ENCODE measurements at places on chromosomes 13 and 19.

DNA sequence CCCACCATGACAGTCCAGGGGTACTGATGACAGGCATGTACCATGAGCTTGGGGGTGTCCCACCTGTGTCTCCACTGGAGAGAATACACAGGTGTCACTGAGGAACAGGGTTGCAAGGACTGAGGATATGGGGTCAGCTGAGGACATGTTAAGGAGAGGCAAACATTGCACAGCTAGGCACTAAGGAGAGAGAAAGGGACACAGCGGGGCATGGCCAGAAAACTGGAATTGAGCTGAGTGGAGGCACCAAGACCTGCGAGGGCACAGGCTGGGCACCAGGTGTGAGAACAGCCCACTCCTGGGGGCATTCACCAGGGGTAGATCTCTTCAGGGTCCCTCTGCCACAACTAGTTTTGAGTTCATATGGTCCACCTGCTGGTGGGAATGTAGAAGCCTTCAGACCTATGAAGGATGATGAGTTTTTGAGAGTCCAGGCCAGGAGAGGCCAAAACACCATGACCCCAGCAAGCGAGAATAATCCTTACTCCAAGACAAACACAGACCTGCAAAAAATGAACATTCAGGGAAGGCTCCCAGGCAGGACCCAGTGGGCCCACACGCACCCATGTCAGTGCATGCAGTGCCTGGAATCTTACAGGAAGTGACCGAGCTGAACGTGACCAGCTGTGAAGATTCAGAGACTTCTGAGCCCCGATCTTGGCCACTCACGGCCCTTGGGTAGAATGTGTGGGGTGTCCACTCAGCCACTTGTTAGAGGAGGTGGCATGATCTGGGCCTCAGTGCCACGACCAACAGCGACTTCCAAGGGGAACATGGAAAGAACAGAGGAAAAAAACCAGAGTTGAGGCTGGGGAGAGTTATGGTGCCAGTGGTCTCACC, 1.4 kb upstream of the ZNF584 start:
- DNase-seq: peak; percentile 55

DNA sequence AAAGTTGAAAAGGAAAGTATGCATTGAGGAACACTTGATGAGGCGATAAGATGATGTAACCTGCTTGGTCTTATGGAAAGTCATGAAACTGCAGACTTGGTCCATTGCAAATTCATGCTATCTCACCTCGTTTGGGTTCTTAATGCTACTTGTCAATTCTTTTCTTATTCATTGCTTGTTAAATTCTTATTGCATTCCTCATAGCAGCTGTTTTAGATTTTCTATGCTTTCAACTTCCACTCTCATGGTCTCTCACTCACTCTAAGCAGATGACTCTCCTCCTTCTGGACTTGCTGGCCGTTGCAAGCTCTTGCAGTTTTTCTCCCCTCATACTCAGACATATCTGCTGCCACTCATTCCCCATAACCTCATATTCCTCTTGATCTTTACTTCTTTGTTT, 67.8 kb upstream of the CSNK1A1L start:
- DNase-seq: peak; percentile 89

- no peak for DNase-seq
Measured at GRCh38 chr19:11921852-11922495, 2.9 kb upstream of the ZNF700 start.

DNA sequence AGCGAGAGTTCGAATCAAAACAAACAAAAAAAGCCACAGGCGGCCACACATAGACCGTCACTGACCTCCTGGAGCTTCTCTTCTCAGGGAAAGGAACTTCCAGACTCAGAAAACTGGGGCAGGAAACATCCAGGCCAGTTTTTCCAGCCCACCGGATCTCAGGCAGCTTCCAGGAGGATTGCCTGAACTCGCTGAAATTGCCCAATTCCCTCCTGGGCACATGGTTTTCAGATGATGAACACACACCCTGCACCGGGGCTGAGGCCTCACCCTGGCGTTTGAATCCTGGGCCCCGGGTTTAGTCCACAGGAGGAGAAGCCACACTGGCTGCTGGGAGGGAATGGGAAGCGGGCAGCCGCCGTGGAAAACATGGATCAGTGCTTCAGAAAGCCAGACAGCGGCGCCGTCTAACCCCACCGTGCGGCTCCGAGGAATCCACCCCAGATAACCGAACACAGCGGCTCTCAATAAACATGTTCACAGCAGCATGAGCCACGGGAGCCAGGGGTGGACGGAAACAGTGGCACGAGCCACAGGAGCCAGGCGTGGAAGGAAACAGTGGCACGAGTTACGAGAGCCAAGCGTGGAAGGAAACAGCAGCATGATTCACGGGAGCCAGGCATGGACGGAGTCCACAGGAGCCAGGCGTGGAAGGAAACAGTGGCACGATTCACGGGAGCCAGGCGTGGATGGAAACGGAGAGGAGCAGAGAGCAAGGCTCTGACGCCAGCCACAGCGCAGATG, 18.2 kb upstream of the PTBP1 start:
- peak; percentile 96 for DNase-seq

DNA sequence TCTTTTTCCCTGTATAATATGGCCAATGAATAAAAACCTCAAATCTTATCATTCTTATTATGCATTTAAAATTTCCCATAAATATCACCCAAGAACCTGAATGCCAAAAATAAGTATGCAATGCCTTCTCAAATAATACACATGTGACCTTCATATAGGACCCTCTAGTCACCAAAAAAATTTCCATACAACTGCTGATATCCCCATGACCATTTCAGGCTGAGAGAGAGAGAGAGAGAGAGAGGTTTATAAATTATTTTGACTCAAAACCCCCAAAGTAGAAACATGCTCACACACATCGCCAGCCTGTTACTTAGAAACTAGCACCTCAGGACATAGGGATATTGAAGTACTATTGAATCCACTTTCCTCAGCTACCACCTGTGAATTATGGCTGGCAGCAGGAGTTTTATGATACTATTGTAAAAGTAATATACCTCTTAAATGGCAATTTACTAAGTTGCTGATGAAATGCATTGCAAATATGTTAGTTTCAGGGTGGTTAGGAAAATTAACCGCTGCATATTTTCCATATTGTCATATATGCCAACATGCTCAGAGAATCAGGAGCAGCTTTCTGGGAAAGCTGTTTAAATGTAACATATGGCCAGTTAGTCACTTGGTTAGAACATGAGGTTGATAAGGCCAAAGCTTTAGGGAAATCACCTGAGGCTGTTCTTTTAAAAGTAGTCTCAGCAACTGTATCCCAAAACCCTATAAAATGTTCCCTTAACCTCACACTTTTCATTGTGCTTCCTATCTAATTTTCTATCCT, 230.8 kb downstream of the DCT start:
- peak; percentile 47 for DNase-seq

DNA sequence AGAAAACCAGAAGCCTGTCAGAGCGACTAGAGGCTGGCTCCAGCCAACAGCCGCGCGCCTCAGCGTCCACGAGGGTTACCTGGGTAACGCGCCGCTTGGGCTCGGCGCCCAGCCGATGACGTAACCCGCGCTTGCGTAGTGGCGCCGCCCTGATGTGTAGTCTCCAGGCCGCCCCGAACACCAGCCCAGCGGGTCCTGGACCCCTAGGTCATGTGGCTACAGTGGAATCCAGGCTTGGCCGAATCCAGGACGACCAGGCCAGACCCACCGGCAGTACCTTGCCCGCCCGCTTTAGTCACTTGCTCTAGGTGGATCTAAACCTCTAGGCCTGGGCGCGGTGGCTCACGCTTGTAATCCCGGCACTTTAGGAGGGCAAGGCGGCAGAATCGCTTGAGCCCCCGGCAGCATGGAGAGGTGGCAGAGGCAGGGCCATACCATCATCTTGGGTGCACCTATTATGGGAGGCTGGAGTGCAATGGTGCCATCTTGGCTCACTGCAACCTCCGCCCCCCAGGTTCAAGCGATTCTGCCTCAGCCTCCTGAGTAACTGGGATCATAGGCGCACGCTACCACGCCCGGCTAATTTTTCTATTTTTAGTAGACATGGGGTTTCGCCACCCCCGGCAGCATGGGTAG, 7.2 kb upstream of the ZNF606 start:
- peak; percentile 89 for DNase-seq

DNA sequence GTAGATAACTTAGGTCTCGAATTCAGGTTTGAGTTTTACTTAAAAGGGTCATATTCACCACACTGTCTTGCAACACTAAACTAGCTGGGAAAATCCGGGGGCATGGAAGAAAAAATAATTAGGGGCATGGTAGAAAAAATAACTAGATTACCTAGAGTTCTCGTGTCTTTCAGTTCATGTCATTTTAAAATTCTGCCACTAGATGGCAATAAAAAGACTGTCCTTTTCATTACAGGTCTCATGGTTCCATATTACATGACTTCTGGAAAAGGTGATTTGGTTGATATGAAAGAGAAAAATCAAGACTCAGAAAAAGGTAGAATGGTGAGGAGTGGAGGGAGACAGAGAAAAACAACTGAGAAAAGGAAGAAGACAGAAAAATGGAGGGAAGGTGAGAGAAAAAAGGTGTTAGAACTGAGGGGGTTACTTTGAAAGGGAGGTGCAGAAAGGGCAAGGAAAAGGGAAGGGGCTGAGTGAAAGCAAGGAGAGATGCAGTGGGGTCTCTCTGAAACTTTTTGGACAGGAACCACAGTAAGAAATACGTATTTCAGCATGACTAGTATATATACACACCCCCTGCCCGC, 299.0 kb downstream of the KLF12 start:
- peak; percentile 55 for DNase-seq

GRCh38 chr19:27779954-27780353, 1433.0 kb downstream of the UQCRFS1 start:
- DNase-seq: no peak

- DNase-seq: peak; percentile 30
Measured at GRCh38 chr13:44622261-44622660, 46.1 kb upstream of the TSC22D1 start.

DNA sequence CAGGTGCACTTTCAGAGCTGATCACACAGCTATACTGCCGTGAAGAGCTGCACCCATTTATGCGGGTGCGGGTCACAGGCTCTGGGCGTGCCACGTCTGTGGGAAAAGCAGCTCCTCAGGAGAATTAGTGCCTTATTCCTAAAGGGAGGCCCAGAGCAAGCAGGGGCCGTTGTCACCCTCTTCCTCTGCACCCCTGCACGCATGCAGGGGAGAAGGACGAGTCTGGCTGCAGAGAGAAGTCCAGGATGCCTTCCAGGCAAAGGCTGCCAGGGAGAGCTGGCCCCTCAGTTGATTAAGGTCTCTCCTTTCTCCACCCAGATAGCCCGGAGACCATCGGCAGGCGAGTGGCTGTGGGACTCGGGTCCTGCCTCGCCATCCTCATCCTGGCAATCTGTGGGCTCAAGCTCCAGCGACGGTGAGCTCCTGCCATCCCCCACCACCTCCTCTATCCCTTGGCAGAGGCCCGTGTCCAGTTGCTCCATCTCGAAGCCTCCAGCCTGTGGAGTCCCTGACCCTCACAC, 3.1 kb upstream of the FFAR1 start:
- no peak for DNase-seq

DNA sequence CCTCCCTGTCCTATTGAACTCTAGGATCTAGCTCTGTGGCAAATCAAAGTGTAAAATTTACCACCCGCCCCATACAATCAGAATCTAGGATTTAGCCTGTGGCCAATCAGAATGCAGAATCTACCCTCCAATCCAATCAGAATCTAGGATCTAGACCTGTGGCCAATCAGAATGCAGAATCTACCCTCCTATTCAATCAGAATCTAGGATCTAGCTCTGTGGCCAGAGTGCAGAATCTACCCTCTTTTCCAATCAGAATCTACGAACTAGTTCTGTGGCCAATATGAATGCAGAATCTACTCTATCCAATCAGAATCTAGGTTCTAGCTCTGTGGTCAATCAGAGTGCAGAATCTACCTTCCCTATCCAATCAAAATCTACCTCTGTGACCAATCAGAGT, 25.8 kb downstream of the PRKD2 start:
- DNase-seq: no peak

GRCh38 chr13:98405690-98406344, 171.1 kb downstream of the STK24 start:
- no peak for DNase-seq

- DNase-seq: no peak
Measured at GRCh38 chr13:42474954-42475353, 99.0 kb upstream of the TNFSF11 start.

DNA sequence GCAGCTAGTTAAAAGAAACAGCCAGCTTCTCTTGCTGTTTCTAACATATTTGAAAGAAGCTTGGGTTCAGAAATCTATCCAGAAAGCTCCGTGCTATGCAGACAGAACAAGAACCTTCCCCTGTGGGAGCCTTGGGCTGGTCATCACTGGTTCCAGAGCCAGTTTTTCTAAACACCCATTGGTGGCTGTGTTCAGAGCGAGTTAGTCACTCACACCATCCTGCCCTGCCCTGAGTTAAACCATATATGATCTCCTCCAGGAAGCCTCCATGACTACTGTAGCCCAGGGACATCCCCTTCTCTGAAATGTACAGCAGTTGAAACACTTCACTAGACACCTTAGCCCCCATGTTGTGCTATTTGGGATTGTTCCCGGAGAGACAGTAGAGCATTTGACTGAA, 200.8 kb upstream of the SGCG start:
- no peak for DNase-seq

- DNase-seq: peak; percentile 28
Measured at GRCh38 chr13:32940601-32941000, 75.6 kb upstream of the KL start.

- no peak for DNase-seq
Measured at GRCh38 chr19:19649580-19649995, 6.1 kb upstream of the GMIP start.

GRCh38 chr13:42633495-42633894, 59.5 kb downstream of the TNFSF11 start:
- no peak for DNase-seq

- DNase-seq: no peak
Measured at GRCh38 chr13:18233783-18234299, 947.8 kb downstream of the TUBA3C start.

DNA sequence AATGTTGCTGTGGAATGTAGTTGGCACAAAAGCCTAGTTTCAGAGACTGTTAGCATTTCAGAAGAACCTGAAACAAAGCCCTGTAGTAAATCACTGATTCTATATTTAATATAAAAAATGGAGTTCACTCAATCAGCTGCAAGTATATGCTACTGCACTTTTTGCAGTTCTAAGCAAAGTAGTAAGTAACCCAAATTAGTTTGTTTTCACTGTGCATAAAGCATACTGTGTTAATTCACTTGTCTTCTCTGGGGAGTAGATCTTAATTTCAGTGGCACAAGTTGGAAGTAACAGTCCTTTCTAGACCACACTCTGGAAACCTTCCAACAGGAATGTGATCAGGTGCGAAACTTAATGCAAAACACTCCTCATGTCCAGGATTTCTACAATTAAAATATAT, 139.3 kb downstream of the DACH1 start:
- DNase-seq: no peak

- no peak for DNase-seq
Measured at GRCh38 chr13:79496188-79496587, 15.2 kb downstream of the NDFIP2 start.

DNA sequence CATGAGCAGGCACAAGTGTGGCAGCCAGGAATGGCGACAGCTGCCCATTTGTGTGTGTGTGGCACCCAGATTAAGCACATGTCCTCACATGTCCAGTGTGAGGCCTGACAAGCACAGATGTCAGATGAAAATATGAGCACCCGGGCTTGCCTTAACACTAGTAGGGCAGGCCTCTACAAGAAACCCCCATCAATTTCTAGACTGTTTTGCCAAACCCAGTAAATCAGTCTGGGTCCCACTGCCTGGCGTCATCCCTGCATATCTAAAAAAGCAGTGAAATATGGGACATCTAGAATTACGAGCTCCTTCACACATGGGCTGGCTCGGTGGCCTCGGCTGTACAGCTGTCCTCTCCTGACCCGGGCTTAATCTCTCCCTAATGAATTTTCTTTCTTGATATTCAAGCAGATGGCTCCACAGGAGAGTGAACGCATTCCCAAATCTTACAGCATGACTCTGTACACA, 432.7 kb downstream of the FOXO1 start:
- DNase-seq: no peak

GRCh38 chr13:36804588-36804987, 14.4 kb upstream of the RFXAP start:
- no peak for DNase-seq
